SJCRH30 (cell line): ENCODE measurements at places on chromosomes 7 and 10. TPM values are rescaled to one million over a fixed set of nuclear protein-coding genes. Genes with fewer than 3 reads are reported as not detected.

Gene GJD4
- 1.2 and 1.9 TPM in 2 replicates for total RNA-seq

Gene NODAL
- not detected in 2 replicates for total RNA-seq

Gene CACNA2D1
- total RNA-seq, result 16.7 and 25.4 TPM in 2 replicates

- H3K36me3 ChIP-seq, result no peaks in the 10 kb centered on the region
- no peak overlapping the region for H3K4me3 ChIP-seq
- H3K27me3 ChIP-seq, result no peaks in the 10 kb centered on the region
Observed at GRCh38 chr7:67916571-67917436, 920.2 kb downstream of the TYW1 start.

GRCh38 chr10:26642896-26643653 is 54.4 kb upstream of the PDSS1 start:
- no peaks in the 10 kb centered on the region for H3K27me3 ChIP-seq
- H3K36me3 ChIP-seq, result no peaks in the 10 kb centered on the region
- no peaks in the 10 kb centered on the region for H3K4me1 ChIP-seq
- no peak overlapping the region for H3K4me3 ChIP-seq
- no peak overlapping the region for H3K27ac ChIP-seq

Gene LEP
- total RNA-seq, result not detected in 2 replicates

Gene GLI3
- total RNA-seq, result 8.9 and 11.1 TPM in 2 replicates

DNA sequence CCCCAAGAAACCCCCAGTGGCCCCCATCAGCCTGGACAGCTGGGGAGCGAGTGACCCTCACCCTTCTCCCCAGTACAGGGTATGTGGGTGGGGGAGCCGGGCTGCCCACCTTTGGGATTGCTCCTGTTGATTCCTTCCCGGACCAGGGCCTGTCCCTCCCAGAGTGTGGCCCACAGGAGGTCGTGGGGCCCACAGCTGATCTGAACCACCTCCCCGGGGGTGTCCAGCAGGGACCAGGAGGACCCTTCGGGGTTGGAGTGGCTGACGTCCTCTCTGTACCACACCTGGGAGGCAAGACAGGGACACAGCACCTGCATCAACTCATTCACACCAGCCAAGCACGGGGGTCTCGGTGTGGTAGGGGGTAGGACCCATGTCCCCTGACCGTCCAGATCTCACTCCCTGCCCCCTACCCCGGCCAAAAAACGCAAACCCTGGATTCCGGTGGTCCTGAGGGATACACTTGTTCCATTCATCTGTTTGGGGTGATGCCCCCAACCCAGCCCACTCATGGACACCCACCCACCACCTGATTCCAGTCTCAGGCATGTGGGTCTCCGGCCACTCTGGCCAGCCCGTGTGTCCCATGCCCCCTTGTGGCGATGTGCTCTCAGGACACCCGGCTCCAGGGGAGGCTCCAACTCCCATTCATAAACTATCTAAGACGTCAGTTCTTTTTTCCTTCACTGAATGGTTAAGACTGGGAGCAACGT is 10.9 kb downstream of the TECPR1 start:
- peak; percentile 43 for DNase-seq
- H3K4me3 ChIP-seq, result no peak overlapping the region
- H3K4me1 ChIP-seq, result no peaks in the 10 kb centered on the region
- no peaks in the 10 kb centered on the region for H3K27me3 ChIP-seq
- peaks cover 3% of the 10 kb centered on the region; the same call in 1 of the 2 replicates for H3K36me3 ChIP-seq

GRCh38 chr7:44846816-44847508 is 925 bp downstream of the H2AZ2 start:
- no peaks in the 10 kb centered on the region for H3K27me3 ChIP-seq
- peaks cover 10% of the 10 kb centered on the region; the same call in 1 of the 2 replicates for H3K4me1 ChIP-seq
- peak overlapping the region; percentile 83 for H3K27ac ChIP-seq
- DNase-seq, result peak; percentile 16
- peaks cover 15% of the 10 kb centered on the region for H3K36me3 ChIP-seq

Gene SORBS1
- total RNA-seq, result 12.8 and 17.1 TPM in 2 replicates

Gene HELLS
- total RNA-seq, result 93.6 and 114 TPM in 2 replicates

DNA sequence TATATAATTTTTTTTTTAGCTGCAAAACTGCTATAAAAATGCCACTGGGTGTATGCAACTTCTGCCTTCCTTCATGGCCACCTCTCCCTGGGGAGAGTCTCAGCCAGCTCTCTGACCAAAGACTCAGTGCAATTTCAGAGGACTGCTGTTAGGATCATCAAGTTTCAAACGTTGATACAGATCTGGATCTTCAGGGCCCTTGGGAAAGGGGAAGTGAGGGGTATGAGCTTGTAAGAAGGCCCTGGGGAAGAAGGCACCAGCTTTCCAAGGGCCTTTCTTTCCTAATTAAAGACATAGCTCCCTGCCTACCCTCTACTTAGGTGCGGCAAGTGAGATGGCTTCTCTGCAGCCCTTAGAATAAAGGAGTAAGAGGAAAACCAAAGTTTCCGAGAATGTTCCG is 130.4 kb downstream of the CUL2 start:
- no peak overlapping the region for H3K4me3 ChIP-seq
- H3K27me3 ChIP-seq, result no peaks in the 10 kb centered on the region
- H3K4me1 ChIP-seq, result no peaks in the 10 kb centered on the region
- DNase-seq, result no peak
- no peak overlapping the region for H3K27ac ChIP-seq

Gene AQP1
- 29.4 and 31.4 TPM in 2 replicates for total RNA-seq

Gene PIP4K2A
- total RNA-seq, result 23.2 and 27.9 TPM in 2 replicates

Gene NEUROD6
- total RNA-seq, result not detected in 2 replicates

- no peak overlapping the region for H3K27ac ChIP-seq
- H3K4me1 ChIP-seq, result no peaks in the 10 kb centered on the region
- H3K4me3 ChIP-seq, result no peak overlapping the region
- H3K27me3 ChIP-seq, result peaks cover 3% of the 10 kb centered on the region
Observed at GRCh38 chr10:78927257-78927995, 141.3 kb upstream of the ZMIZ1 start.

DNA sequence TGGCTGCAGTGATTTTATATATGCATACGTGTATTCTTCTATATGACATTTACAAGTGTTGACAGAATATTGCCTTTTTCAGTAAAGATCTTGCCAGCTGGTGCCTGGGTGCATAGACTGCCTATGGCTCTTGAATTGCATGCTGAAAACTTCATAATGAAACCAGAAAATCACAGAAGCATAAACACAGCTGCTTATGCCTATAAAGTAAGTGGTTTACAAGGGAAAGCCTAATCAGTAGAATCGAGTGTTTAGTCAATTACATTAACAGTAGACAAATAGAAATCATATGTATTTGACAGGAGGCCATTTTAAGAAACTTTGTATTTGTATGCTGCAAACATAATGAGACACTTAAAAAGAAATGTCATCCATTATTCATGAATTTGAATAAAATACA is 82.5 kb downstream of the TMEM168 start:
- no peaks in the 10 kb centered on the region for H3K27me3 ChIP-seq
- no peak overlapping the region for H3K4me3 ChIP-seq
- no peaks in the 10 kb centered on the region for H3K36me3 ChIP-seq
- peaks cover 7% of the 10 kb centered on the region; the same call in 1 of the 2 replicates for H3K4me1 ChIP-seq
- DNase-seq, result peak; percentile 22
- peak overlapping the region; percentile 7; the same call in 1 of the 2 replicates for H3K27ac ChIP-seq

DNA sequence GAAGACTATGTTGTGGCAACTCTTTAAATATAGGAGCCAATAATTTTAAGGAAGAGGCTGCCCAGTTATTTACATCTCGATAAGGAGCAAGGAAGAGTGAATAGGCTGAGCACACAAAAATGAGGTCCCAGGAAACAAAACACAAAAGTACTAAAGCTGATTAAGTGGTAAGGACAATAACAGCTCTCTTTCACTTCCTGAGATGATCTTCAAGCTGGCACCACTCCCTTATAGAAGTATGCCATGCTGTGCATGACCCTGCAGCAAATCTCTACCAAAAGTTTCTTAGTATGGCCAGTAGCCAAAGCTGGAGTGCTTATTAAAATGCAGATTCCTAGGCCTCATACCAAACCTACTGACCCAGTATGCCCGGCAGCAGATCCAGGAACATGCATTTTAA is 39.7 kb downstream of the CADPS2 start:
- no peaks in the 10 kb centered on the region for H3K36me3 ChIP-seq
- no peaks in the 10 kb centered on the region for H3K27me3 ChIP-seq
- no peaks in the 10 kb centered on the region for H3K4me1 ChIP-seq
- H3K4me3 ChIP-seq, result no peak overlapping the region
- DNase-seq, result no peak
- no peak overlapping the region for H3K27ac ChIP-seq

Gene PTPRN2
- 3.8 and 6.0 TPM in 2 replicates for total RNA-seq

GRCh38 chr7:1632506-1632905 is 37.6 kb upstream of the ELFN1 start:
- no peaks in the 10 kb centered on the region for H3K4me1 ChIP-seq
- H3K27ac ChIP-seq, result no peak overlapping the region
- H3K4me3 ChIP-seq, result no peak overlapping the region
- no peaks in the 10 kb centered on the region for H3K36me3 ChIP-seq

- DNase-seq, result no peak
- no peaks in the 10 kb centered on the region for H3K36me3 ChIP-seq
- H3K27ac ChIP-seq, result no peak overlapping the region
- H3K4me1 ChIP-seq, result no peaks in the 10 kb centered on the region
- H3K4me3 ChIP-seq, result no peak overlapping the region
- no peaks in the 10 kb centered on the region for H3K27me3 ChIP-seq
Observed at GRCh38 chr10:97117372-97117771, 68.4 kb downstream of the SLIT1 start.

DNA sequence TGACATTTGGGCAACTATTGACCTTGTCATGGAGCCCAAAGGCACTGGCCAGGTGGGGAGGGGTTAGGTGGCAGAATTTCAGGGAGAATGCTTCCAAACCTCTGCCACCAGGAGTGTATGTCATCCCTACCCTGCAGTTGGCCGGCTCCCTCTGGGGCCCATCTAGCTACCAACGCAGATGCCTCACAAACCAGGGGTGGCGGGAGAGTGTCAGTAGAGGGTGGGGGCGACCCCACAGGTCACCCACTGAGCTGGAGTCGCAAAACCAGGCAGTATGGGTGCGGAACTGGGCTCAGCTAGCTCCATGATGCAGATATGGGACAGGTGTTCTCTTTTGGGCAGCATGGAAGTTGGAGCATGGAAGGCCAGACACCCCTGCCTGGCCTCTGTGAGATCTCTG is 51.4 kb downstream of the FAM241B start:
- no peaks in the 10 kb centered on the region for H3K36me3 ChIP-seq
- H3K4me3 ChIP-seq, result no peak overlapping the region
- no peak for DNase-seq
- no peaks in the 10 kb centered on the region for H3K4me1 ChIP-seq
- no peaks in the 10 kb centered on the region; the same call in 1 of the 2 replicates for H3K27me3 ChIP-seq

Gene OPALIN
- total RNA-seq, result not detected in 2 replicates

DNA sequence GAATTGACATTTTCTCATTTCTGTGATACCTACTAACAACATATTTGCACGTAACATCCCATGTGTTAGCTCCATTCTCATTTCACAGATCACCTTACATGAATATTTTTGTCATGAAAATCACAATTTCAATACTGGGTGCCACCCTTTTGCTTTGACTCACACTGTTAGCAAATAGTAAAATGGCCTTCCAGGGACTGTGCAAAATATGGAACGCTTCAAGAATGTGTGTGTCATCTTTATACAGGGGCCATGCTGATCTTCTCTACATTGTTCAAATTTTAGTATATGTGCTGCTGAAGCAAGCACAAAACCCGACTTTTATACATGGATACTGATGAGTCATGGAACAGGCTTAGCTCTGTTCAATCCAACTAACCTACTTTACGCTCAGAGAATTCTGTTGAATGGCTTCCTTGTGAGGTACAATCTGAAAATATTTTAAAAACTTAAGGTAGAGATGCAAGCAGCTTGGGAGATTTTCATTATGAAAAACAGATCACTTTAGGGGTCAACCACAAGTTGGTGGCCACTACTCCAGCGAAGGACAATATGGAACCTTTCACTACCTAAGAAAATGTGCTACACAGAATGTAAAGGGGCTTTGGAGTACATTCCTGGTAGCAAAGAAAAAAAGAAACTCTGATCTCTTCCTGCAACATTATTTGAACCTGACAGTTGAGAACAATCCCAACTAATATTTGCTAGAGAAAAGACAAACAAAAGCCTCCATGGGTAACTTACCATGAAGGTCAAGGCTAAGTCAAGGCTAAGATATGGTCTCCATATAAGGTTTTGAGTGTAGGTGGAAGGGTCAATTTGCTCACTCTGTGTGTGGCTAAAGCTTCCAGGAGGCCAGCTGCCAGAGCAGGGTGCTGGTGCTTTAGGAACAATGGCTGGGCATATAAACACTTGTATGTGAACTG is 11.9 kb downstream of the ANKRD26 start:
- no peaks in the 10 kb centered on the region for H3K4me1 ChIP-seq
- H3K4me3 ChIP-seq, result no peak overlapping the region
- no peak overlapping the region for H3K27ac ChIP-seq
- H3K36me3 ChIP-seq, result peaks cover 43% of the 10 kb centered on the region
- H3K27me3 ChIP-seq, result no peaks in the 10 kb centered on the region

GRCh38 chr7:1698201-1698600 is 28.1 kb downstream of the ELFN1 start:
- peaks cover 16% of the 10 kb centered on the region for H3K4me1 ChIP-seq
- DNase-seq, result no peak
- H3K36me3 ChIP-seq, result no peaks in the 10 kb centered on the region
- no peak overlapping the region for H3K27ac ChIP-seq
- H3K27me3 ChIP-seq, result no peaks in the 10 kb centered on the region

- H3K4me3 ChIP-seq, result no peak overlapping the region
- H3K27me3 ChIP-seq, result no peaks in the 10 kb centered on the region
- no peaks in the 10 kb centered on the region for H3K36me3 ChIP-seq
Observed at GRCh38 chr10:35632027-35632426, 10.1 kb downstream of the FZD8 start.

- H3K27me3 ChIP-seq, result no peaks in the 10 kb centered on the region
- no peak overlapping the region for H3K4me3 ChIP-seq
- peak; percentile 47 for DNase-seq
- no peak overlapping the region for H3K27ac ChIP-seq
- H3K36me3 ChIP-seq, result no peaks in the 10 kb centered on the region
- H3K4me1 ChIP-seq, result no peaks in the 10 kb centered on the region
Observed at GRCh38 chr7:1562597-1563051, 6.6 kb upstream of the TMEM184A start.

DNA sequence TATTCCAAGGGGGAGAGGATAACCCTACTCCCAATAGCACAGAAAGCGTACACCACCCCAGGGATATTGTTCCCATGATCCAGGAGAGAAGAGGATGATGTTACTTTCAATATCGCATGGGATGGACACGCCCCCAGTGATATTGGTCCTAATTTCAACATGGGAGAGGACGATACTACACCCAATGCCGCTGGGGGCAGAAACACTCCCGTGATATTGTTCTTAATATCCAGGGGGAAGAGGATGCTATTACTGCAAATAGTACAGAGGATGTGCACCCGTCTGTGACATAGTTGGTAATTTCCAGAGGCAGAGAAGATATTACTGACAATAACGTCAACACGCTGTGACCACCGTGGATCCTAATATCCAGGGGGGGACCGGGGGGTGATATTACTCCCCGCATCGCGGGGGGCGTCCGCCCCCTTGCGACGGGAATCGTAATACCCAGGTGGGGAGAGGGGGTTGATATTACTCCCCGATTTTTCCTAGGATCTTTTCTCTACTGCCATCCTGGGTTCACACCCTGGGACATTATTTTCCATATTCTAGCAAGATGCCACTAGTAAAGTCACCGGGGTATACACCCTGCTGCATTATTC is 16.6 kb downstream of the MEIG1 start:
- H3K4me1 ChIP-seq, result no peaks in the 10 kb centered on the region
- no peak overlapping the region for H3K4me3 ChIP-seq
- H3K36me3 ChIP-seq, result no peaks in the 10 kb centered on the region
- H3K27me3 ChIP-seq, result no peaks in the 10 kb centered on the region
